ENCODE measurements at places on chromosomes 6 and 20. TPM values are rescaled to one million over a fixed set of nuclear protein-coding genes. Genes with fewer than 3 reads are reported as not detected.

NKX2-4 gene
- not detected for total RNA-seq

FOXS1 gene
- not detected for total RNA-seq

DNA sequence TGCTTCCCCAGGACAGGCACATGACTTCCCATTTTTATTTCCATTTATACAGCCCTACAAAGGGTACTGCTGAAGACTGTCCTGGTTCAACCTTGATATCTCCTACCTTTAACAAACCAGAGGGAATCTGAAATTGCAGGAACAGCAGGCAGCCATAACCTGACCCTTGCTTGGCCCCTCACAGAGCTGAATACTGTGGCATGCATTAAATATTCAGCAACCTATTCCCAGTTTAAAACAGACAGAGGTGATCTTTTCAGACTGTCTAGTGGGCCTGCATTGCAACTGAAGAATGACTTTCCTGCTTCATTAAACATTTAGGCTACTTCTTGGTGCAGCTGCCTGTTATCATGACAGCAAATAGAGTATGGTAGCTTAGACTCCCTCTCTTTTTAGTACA, 76.8 kb upstream of the POPDC3 start:
- H3K36me3 ChIP-seq, result no peaks in the 10 kb centered on the region
- H3K4me1 ChIP-seq, result peaks cover 26% of the 10 kb centered on the region
- H3K27me3 ChIP-seq, result no peaks in the 10 kb centered on the region
- H3K4me3 ChIP-seq, result no peak overlapping the region

GRCh38 chr20:61662226-61662967, 403.3 kb downstream of the TAF4 start:
- no peaks in the 10 kb centered on the region for H3K36me3 ChIP-seq
- no peaks in the 10 kb centered on the region for H3K27me3 ChIP-seq
- no peak overlapping the region for H3K27ac ChIP-seq
- DNase-seq, result no peak
- H3K4me1 ChIP-seq, result no peaks in the 10 kb centered on the region
- no peak overlapping the region for H3K4me3 ChIP-seq

Data from Karpas-422 (cell line).